H54 (cell line): ENCODE measurements at places on chromosomes 16 and 17.

- DNase-seq: no peak
Observed at GRCh38 chr16:21302454-21302853, 24.4 kb upstream of the CRYM start.

GRCh38 chr16:75062135-75062975 lies 54.2 kb downstream of the LDHD start:
- no peak for DNase-seq

DNA sequence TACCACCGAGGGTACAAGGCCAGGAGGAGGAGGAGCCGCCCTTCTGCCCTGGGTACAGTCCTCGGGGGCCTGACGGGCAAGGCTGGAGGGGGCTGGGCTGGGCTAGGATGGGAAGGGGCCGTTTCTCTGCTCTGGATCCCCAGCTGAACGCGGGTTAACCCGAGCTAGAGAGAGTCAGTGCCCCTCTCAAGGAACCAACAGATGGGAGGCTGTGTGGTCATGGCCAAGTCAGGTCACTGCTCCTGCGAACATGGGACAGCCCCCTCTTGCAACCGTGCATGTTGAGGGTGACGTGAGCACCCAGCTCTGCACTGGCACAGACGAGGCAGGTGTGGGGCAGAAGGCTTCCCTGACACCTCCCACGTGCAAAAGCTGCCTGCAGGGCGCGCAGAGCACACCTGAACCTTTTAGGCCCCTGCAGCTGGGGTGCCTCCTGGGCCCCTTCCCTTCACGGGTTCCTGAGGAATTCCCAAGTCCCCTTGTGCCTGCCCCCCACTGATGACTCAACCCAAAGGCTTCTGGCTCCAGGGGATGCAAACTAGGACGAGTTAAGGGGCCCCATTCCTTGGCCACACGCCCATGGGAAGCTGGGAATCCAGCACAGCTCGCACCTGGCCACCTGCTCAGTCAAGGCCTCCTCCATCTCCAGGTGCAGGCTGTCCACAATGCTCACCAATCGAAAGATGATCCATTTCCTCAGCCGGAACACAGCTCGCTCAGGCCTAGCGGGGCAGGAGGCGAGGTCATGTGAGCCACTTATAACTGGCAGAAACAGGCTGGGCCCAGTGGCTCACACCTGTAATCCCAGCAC lies 6.3 kb downstream of the MYBBP1A start:
- no peak for DNase-seq

DNA sequence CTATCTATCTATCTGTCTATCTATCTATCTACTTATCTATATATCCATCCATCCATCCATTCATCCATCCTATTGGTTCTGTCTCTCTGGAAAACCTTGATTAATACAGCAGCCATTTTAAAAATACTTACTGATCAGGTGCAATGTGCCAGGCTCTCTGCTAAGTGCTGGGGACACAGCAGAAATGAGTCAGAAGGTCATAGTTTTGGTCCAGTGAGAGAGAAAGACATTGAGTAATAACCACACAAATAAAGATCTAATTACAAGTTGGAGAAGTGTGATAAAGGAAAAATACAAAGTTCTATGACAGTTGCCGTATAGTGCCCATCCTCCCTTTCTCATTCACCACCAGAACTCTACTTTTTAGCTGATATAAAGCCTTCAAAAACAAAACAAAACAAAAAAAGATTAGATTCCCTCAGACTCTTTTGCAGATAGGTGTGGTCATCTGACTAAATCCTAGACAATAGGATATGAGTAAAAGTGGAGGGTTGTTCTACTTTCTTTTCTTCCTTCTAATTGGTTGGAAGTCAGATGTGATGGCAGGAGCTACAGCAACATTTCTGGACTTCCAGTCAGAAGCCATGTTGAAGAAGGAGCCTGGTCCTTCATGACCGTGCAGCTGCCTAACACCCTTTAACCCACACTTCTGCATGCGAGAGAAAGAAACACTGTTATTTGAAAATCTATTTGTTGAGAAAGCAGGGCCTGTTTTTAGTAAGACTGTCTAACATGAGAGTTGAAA lies 72.0 kb upstream of the TOX3 start:
- DNase-seq: no peak

DNA sequence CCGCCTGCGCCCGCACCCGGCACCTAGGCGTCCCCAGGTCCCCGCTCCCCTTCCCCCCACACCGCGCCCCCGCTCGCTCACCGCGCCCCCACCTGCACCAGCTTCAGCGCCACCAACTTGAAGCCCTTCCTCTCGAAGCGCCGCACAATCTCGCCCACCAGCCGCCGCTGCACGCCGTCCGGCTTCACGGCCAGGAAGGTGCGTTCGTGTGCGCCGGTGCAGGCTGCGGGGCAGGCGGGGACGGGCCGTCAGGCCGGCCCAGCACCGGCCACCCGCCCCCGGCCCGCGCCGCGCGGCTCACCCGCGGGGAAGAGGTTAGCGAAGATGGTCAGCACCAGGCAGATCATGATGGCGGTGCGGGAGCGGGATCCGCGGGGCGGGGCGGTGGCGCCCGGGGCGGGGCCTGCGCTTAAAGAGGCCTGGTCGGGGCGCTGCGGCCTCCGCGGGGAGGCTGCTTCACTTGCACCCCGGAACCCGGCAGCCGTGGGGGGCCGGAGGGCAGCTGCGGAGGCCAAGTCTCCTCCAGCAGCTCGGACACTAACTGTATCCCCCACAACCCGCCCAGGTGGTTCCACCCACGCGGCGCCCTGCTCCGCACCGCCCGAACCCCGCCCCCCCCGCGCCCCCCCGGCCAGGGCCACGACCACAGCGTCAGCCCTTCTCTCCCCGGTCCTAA lies at the start of gene NME3:
Gene NME3, minus strand, starts transcription at position 356 of the 676 bp plus-strand sequence. Its CDS starts 9 bp downstream, at position 347.
- no peak for DNase-seq
